Activated CD4-positive, CD25-positive, alpha-beta regulatory T cell (primary cell): ENCODE measurements at places on chromosomes 7 and 10.

DNA sequence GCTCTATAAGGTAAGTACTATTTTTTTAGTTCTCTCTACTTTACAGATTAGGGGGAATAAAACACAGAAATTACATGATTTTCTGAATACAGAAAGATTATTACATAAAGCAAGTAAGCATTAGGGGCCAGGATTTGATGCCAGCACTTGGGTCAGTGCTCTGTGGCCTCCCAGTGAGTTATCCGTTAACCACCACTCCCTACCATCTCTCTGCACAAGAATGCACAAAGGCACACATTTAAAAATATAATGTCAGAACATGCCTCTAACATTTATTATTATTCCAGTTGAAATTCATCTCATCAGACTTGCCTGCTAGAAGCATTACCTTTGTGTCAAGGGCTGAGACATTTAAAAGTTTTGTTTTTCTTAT is 59.0 kb downstream of the MET start:
- DNase-seq, result no peak

DNA sequence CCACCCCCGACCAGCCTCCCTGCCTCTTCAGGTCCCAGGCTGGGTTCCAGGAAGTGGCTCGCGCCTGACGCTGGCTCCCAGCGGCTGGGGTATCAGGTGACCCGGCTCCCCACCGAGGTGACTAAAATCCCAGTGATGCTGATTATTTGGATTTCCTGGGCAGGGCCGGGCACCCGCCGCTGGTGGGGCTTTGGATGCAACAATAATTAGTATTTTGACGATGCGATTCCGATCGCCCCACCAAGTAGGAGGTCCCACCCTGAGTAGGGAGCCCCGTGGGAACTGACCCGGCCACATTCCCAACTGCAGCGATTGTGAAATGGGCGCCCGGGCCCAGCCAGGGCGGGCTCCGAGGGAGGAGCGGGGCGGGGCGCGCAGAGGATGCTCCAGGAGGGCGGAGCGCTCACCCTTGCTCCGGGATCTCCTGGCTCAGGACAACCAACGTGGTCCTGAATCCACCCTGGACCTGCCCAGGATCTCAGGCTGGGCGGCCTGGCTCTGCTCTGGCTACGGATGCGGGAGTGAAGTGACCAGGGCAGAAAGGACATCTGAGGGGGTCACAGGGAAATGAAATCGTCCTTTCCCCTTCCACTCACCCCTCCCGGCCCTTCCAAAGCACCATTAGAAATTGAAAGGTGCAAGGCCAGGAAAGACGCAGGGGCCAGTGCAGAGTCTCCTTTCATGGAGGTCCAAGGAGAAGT is 32.6 kb downstream of the DUSP5 start:
- DNase-seq, result no peak

- no peak for DNase-seq
Measured at GRCh38 chr7:110104243-110104642, 986.7 kb upstream of the LRRN3 start.

DNA sequence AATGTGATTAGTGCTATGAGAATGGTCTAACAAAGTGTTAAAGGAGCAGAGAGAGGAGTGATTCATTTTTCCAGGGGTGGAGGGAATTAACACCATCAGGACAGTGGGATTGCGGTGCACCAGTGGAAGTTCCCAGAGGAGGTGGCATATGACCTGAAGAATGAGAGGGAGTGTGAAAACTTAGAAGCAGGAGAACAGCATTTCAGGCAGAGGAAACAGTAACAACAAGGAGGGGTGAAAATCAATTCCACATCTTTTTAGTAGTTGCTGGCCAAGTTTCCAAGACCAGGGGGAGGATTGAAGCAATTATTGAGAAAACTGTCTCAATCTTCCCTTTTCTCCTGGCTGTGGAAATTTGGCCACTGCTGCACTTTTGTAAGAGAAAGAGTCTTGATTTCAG is 23.7 kb upstream of the CCDC172 start:
- no peak for DNase-seq

DNA sequence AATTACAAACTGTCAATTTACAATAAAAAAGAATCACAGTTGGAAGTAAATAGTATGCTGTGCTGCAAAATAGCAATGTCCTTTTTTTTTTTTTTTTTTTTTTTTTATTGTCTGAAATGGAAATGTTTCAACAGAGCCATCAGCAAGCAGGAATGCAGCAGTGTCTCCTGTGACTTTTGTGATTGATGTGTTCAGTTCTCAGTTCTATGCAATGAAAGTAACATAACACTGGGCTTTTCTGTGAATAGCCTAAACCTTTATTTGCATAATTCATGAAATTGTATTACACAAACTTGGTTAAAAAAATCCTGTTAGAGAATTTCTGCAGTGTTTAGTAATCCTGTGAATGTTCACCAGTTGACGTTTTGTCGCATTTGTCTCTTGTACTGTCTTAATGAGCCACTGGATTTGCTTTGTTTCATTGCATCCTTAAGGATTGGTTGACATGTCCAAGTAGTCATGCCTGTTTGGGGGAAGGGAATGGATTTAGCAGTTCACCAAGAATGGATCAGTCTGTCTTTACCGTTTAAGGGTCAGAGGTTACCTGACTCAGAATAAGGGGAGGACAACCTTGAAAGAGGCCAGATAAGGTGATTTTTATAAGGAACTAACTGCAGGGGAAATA is 192.7 kb downstream of the MLLT10 start:
- no peak for DNase-seq

DNA sequence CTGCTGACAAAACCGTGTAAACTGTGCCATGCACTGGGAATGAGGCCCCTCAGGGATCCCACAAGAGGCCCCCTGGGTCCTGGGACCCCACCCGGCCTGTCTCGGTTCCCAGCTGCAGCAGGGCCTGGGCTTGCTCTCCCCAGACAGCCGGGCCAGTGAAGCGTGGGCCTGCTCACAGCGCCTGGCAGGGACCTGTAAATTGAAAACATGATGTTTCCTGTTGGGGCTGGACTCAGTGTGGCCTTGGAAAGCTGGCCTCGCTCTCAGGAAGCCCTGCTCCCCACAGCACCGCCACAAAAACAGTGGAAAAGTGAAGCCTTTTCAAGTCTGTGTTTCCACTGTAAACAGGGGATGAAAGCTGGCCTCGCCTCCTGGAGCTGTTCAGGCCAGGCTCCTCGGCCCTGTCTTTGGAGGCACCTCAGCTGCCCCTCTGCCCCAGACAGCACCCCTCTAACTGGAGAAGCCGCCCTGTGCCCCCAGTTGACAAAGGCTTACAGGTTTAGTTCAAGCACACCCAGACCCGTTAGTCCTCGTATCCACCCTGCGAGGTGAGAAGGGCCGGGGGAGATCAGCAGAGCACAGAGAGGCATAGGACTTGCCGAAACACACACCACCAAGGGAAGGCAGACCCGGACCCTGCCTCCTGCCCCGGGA is 108.3 kb downstream of the ZMIZ1 start:
- no peak for DNase-seq

DNA sequence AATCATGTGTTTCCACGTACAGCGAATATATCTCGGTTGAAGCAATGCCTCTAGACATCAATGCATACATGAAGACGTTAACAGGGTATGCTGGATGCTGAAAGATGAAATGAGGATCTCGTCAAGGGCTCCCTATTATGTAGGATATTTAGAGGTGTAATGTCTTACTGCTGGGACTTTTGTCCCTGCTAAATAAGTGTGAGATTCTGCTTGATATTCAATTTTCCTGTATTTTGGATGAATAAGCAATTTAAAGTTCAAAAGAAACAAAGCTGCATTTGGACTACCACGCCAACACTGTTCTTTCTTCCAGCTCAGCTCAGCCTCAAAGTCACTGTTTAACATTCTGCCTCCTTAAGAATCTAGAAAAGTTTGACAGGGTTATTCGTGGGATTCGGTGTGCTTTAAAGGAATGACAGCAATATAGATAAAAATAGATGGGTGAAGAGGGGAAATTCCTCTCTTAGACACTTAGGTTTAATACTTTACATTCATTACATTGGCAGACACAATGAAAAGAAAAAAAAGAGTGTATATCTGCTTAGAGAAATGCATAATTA is 110.1 kb upstream of the RHEB start:
- DNase-seq, result no peak

DNA sequence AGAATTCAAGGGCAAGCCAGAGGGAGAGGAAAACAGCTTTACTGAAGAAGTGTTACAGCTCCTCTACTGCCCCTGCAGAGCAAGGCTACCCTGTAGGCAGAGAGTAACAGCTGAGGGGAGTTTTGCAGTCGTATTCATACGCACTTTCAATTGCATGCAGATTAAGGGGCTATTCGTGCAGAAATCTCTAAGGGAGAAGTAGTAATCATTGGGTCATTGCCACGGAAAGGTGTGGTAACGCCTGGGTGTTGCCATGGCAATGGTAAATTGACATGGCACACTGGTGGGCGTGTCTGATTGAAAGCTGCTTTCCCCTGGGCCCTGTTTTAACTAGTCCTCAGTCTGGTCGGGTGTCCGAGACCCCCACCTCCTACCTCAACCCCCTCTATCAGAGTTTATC is 227.2 kb downstream of the NSUN6 start:
- DNase-seq, result no peak

DNA sequence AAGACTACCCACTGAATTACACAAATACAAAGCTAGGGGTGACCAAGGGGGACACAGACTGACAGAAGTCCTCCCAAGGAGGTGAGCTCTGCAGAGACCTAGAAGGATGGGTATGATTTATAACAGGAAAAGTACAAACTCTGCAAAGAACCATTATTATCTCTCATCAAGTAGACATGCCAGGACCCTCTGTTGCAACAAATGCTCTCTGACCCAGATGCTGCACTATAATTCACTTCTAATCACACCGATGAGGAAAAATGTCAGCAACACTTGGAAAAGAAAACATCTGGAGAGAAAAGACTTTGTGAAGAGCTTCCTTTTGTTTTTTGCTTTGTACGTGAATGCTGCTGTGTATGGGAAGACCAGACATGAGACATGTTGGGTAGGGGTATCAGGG is 178.3 kb upstream of the PDE1C start:
- no peak for DNase-seq

DNA sequence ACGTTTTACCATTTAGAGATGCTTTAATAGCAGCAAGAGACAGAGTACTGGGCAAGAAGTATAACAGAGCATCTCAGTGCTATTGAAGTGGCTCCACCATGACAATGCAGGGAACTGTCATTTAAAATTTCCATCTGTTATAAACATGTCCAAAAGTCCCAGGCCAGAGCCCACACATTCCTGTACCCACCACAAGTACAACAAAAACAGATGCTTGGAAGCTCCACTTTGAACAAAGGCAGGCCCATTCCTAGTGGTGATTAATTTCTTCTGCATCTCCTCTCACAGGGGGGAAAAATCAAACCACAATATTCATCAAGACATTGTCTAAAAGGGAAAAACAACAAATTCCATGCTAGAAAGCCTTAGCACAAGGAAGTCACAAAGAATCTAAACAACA is 627.9 kb downstream of the PARD3 start:
- no peak for DNase-seq

GRCh38 chr10:99731306-99732032 is 458 bp downstream of the COX15 start:
- no peak for DNase-seq

DNA sequence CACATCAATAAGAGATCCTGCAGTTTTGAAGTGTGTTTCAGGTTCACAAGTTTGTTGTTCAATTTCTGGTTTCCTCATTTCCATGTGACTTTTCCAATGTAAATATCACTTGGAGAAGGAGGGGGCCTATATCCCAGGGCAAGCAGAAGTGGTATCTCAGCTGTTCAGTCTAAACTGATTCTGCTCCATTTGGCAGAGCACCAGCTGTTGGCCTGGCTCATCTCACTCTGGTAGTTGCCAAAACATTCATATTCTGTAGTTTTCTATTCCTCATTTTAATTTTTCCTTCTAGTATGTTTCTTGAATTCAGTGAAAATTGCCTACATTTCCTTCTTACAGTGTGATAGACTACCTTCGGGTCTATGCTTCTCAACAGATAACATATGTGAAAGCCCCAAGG is 101.8 kb upstream of the TAC1 start:
- DNase-seq, result no peak
